ENCODE measurements at places on chromosomes 2 and 18.

DNA sequence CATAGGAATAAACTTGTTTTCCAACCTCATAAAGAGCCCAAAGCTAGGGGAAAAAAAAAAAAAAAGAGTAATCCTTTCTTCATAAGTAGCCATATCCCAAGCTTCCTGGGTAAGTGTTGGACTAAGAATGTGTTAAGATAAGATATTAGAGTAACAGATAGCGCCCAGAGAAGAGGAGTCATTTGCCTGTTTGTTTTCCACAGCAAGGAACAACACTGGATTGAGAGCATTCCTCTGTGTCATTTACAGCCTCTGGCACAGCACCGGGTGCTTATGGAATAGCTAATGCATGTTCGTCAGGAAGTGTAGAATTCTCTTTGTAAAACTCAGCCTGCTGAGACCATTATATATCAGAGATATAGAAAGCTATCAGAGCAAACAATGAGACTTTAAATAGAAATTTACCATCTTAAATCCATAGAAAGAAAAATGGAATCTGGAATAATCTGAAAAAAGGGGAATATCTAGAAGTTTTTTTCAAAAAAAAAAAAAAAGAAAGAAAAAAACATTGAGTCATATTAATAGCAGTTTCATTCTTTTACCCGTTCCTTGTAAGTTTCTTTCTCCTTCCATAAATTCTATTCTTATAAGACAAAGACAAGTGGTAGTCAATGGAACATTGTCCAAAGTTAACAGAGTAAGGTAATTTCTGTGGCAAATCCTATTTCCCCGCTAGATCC, 37.6 kb downstream of the LRP2 start:
- peak; percentile 2 for DNase-seq

- no peak for DNase-seq
Measured at GRCh38 chr2:203809084-203809521, 58.5 kb upstream of the CTLA4 start.

GRCh38 chr18:54134053-54134452, 90.4 kb downstream of the MBD2 start:
- DNase-seq: no peak

GRCh38 chr2:195498176-195498575, 158.8 kb upstream of the SLC39A10 start:
- DNase-seq: no peak

DNA sequence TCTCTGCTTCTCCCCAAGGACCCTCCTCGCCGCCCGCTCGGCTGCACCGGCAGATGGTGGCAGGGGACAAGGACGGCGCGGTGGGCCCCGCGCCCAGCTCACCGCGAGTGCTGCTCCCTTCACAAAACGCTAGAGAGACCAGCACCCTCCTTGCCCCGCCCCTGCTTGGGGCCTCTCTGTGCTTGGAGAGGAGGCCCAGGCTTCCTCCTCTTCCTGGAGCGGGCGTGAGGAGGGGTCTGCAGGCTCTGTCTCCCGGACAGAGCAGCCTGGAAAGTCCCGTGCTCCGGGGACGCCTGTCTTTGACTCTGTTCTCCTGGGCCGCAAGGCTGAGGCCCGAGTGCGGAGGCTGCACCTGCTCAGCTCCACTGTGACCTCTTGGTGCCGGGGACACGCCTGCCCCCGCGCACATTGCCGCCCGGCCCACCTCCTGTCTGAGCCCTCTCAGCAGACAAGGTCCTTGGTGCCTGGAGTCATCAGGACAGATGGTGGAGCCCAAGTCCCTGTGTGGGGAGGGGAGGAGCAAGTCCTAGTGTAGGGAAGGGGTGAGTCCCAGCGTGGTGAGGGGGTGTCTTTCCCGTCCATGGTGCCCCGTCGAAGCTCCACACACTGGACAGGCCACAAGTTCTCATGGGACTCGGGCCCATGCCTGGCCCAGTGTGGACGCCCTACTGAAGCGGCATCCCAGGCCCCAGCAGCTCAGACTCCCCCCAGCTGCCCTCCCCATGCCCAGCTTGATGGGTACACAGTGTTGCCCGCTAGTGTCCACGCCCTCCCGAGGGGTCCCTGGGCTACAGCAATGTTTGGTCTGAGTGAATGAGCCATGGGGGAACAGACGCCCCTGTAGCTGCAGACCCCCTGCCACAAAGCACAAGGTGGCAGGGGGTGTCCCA, 33.8 kb downstream of the RTP5 start:
- DNase-seq: no peak

DNA sequence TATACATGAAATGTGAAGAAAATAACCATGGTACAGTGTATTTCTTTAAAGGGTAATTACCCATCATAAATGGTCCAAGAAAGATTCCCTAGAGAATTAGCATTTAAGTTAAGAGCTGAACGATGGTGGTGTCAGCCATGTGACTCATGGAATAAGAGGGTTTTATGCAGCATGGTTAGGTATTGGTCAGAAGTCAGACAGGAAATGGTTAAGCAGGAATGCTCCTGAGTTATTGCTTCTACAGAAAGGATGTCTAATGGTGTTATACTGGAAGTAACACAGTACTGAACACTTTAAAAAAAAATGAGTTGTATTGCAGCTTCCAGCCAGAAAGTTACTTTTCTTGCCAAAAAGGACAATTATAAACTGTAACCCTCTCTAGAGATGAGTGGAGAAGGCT, 72.7 kb upstream of the UBE2E3 start:
- no peak for DNase-seq

GRCh38 chr2:129297430-129297829, 682.0 kb upstream of the RAB6C start:
- DNase-seq: peak; percentile 18

DNA sequence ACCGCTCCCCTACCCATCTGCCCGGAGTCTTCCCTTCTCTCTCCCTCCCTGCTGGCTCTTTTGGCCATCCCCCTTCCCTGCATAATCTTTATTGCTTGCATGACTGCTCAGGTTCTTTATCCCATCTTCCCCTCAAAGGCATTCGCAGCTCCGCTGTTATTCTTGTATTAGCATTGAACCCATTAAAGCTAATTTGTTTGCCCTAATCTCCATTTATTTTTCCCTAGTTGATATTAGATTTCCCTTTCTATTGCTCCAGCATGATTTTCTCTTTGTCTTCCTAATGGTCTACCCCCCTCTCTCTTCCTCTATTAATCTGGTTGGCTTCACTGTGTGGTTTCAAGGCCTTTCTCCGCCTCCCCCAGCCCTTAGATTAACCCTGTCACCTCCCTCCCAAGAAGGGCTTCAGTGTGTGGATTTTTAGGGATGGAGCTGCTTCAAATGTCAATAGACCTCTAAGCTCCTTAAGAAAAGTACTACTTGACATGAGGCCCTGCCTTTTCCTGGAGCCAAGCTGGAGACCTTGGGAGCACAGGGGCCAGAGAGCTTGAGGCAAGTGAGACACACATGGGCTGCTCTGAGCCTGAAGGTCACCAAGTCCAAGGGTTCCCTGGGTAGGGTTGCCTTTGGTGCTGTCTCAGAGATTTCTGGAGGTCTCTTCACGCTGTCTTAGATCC, 20.1 kb downstream of the PAX8 start:
- no peak for DNase-seq

GRCh38 chr18:58239879-58240278, 195.9 kb downstream of the NEDD4L start:
- DNase-seq: no peak

DNA sequence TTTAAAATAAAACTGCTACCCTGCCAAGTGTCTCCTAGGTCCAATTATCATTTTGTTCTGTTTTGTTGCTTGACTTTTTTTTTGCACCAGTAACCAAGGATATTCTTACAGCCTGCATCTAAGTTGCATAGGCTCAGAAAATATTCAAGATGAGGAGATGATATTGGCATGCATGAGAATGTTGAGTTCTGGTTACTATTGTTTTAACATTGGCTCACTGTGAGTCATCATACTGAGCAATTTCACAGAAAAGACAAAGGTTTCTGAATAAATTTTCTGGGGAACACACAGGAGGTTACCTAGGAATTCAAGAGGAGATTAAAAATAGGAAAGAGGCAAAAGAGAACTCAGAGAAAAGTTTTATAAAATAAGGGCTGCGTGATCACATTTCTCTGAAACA, 84.8 kb upstream of the POU3F3 start:
- no peak for DNase-seq

Measured in NCI-H1417 (cell line).